ENCODE measurements at places on chromosomes 3 and 15. TPM values are rescaled to one million over a fixed set of nuclear protein-coding genes. Genes with fewer than 3 reads are reported as not detected.

GRCh38 chr3:143972505-143973258 lies 1.1 kb downstream of the DIPK2A start:
- H3K27ac ChIP-seq = peak overlapping the region; percentile 92
- no peaks in the 10 kb centered on the region for H3K36me3 ChIP-seq
- peak overlapping the region; percentile 77 for H3K4me3 ChIP-seq

GRCh38 chr3:133374708-133375402 lies 25.0 kb upstream of the BFSP2 start:
- no peaks in the 10 kb centered on the region for H3K4me1 ChIP-seq
- DNase-seq = no peak
- H3K27ac ChIP-seq = no peak overlapping the region
- H3K27me3 ChIP-seq = no peaks in the 10 kb centered on the region

GRCh38 chr3:119294696-119295671 lies 801 bp downstream of the ARHGAP31 start:
- peak overlapping the region; percentile 88 for H3K4me3 ChIP-seq
- H3K27ac ChIP-seq = peak overlapping the region; percentile 78
- no peaks in the 10 kb centered on the region for H3K27me3 ChIP-seq
- no peaks in the 10 kb centered on the region for H3K36me3 ChIP-seq
- no peak for DNase-seq

DNA sequence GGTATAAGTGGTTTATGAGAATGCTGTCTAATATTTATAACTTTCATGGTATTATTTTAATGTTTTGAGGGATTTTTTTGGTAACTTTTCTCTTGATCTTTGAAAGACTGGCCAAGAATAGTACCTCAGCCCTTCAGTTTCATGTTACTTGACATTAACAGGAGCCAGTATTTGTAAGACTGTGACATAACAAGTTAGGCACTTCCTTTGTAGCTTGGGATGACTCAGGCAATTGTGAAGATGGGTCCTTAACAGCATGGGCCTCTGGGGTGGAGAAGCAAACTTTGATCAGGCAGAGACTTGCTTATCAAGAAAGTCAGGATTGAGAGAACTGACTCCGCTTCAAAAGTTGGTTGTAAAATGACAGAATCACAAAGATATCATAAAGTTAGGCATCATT lies 9.5 kb downstream of the LRRC49 start:
- H3K27ac ChIP-seq = peak overlapping the region; percentile 19
- no peaks in the 10 kb centered on the region for H3K4me1 ChIP-seq
- no peak for DNase-seq
- no peak overlapping the region for H3K4me3 ChIP-seq

DNA sequence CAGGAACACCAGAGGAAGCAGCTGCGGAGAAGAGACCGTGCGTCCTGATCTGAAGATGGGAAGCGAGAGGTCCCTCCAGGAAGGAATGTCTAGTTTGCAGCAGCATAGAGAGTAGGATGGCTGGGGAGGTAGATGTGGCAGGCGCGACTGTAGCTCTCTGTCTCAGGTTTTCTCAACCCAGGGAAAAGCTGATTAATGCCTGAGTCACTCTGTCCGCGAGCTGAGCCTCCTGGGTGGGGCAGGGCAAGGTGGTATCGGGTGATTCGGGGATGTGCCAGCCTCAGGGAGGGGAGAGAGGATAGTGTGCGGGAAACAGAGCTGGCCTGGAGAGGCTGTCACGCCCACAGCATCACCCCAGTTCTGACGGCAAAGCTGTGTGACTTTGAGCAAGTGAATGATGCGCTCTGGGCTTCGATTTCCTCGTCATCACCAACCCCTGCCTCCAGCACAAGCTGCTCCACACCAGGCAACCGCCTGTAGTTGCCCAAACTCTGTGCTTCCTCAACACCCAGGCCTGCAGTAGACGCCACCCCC lies 28.4 kb downstream of the CPN2 start:
- no peaks in the 10 kb centered on the region for H3K27me3 ChIP-seq
- no peak overlapping the region for H3K4me3 ChIP-seq
- peak; percentile 80 for DNase-seq
- peak overlapping the region; percentile 89 for H3K27ac ChIP-seq

GRCh38 chr3:134308350-134308891 lies 57.8 kb upstream of the RYK start:
- peak overlapping the region; percentile 29 for H3K4me3 ChIP-seq
- no peaks in the 10 kb centered on the region for H3K27me3 ChIP-seq
- H3K4me1 ChIP-seq = peaks cover 31% of the 10 kb centered on the region
- H3K36me3 ChIP-seq = no peaks in the 10 kb centered on the region

GRCh38 chr3:48404440-48405342 lies 25.2 kb downstream of the PLXNB1 start:
- H3K4me1 ChIP-seq = no peaks in the 10 kb centered on the region
- DNase-seq = peak; percentile 39
- no peak overlapping the region for H3K4me3 ChIP-seq
- H3K36me3 ChIP-seq = no peaks in the 10 kb centered on the region
- H3K27ac ChIP-seq = no peak overlapping the region
- H3K27me3 ChIP-seq = no peaks in the 10 kb centered on the region

- H3K4me3 ChIP-seq = peak overlapping the region; percentile 77
- peaks cover 9% of the 10 kb centered on the region for H3K4me1 ChIP-seq
- H3K36me3 ChIP-seq = no peaks in the 10 kb centered on the region
- peak overlapping the region; percentile 78 for H3K27ac ChIP-seq
- H3K27me3 ChIP-seq = no peaks in the 10 kb centered on the region
These were observed 976 bp upstream of the NUP210 start for GRCh38 chr3:13420831-13421765.

DNA sequence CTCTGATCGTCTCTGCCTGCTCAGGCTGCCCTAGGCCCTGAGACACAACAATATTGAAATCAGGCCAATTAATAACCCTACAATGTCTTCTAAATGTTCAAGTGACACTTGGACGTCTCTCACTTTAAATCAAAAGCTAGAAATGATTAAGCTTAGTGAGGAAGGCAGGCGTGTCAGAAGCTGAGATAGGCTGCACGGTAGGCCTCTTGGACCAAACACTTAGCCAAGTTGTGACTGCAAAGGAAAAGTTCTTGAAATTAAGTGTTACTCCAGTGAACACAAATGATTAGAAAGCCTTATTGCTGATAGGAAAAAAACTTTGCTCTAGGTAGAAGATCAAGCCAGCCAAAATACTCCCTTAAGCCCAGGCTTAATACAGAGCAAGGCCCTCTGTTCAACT lies 2.2 kb downstream of the HPS3 start:
- H3K4me3 ChIP-seq = no peak overlapping the region
- H3K4me1 ChIP-seq = peaks cover 27% of the 10 kb centered on the region
- H3K36me3 ChIP-seq = no peaks in the 10 kb centered on the region

DNA sequence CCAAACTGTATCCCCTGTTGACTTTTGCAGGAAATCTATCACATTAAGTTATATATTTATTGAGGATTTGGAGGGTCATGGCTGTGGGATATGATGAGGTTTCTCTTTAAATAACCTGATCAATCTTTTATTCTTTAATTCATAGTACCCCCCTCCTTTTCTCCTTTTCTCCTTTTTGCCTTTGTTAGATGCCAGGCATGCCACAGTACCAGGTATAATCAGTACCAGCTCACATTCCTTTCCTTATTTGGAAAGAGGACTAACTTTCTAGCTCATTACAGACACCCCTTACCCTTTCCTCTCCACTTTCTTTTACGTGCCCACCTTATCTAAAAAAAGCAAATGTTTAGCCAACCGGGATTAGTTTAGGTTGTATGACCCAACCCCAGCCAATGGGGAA lies 326.4 kb upstream of the NAALADL2 start:
- no peaks in the 10 kb centered on the region for H3K36me3 ChIP-seq
- no peaks in the 10 kb centered on the region for H3K27me3 ChIP-seq
- DNase-seq = no peak

DNA sequence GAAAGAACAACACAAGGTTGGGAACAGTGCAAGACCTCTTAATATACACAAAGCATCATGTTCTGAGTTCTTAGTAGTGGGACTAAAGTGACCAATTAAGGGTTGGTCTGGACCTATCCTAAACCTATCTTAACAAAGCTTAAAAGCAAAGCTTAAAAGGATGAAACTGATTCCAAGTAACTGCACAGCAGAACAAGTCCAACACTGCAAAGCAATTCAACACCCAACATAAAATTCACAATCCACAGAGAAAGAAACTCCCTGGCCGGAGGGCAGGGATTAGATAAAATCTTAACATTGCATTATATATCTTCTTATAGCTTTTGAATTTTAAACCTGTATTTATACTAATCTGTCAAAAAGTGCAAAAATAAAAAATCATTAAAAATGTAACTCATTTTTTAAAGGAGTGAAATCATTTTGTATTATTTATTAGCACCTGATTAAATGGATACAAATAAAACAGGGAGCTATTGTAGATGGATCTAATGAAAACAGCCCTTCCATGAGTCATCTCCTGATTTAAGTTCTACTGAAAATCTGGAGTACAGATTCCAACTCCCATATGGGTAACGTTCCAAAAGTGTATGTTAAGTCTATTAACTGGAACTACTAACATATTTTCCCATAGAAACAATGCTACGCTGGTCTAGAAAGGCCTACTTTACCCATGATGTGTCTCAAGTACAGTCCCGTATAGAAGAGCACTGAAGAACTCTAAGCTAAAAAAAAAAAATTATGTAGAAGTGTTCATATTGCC lies 34.9 kb downstream of the PIK3R4 start:
- H3K36me3 ChIP-seq = peaks cover 12% of the 10 kb centered on the region
- no peak overlapping the region for H3K4me3 ChIP-seq
- no peak overlapping the region for H3K27ac ChIP-seq

DNA sequence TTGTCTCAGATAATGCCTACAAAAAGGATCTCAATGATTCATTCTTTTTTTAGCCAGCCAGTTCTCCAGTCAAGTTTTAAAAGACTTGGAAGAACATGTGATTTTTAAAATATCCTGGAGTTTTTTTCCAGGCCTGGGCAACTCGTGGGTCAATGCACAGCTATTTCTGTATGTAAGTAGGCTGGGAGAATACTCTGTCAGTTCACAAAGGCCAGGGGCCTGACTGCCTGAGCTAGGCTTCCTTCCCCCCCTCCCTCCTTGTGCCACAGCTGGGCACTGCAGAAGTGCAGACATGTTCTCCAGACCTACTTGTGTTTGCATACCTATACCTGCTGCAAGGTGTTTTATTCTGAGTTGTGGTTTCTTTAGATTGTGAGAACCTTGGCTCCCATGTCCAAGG lies 43.7 kb downstream of the CTDSPL start:
- no peaks in the 10 kb centered on the region for H3K27me3 ChIP-seq
- H3K4me1 ChIP-seq = peaks cover 16% of the 10 kb centered on the region
- peak overlapping the region; percentile 13 for H3K27ac ChIP-seq

DNA sequence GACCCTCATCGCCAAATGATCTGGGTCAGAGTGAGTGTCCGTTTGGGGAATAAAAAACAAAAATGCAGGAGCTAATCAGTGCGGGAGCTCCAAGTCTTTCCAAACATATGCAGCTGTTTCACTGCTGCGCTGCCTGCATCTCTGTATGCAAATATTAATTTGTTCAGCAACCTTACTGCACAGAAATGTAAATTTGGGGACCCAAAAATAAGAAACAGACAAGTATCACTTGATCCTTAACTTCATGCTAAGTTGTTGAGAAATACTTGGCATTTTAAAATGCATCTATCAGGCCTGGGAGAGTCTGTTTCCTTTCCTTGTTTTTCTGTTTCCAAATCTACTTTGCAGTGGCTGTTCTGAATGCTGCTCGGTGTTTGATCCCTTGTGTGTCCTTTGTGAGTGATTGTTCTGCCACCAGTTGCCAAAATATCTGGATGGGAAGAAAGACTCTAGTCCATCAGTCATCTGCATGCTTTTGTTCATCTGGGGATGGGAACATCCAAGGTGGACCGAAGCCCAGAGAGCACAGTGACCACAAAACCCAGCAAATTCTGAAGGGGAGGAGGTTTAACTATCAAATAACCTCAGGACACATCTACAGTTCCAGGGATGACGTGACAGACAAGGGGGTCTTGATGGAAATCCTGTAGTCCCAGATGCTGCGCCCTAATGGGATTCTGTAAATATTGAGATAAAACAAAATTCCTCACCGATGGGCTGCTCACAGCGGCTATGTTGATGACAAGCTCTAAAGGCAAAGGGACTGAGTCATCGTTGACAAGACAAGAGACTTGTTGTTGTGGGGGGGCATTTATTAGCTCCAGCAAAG lies 199.5 kb upstream of the WNT5A start:
- no peaks in the 10 kb centered on the region for H3K36me3 ChIP-seq
- H3K4me1 ChIP-seq = no peaks in the 10 kb centered on the region
- H3K27me3 ChIP-seq = no peaks in the 10 kb centered on the region
- H3K27ac ChIP-seq = no peak overlapping the region

DNA sequence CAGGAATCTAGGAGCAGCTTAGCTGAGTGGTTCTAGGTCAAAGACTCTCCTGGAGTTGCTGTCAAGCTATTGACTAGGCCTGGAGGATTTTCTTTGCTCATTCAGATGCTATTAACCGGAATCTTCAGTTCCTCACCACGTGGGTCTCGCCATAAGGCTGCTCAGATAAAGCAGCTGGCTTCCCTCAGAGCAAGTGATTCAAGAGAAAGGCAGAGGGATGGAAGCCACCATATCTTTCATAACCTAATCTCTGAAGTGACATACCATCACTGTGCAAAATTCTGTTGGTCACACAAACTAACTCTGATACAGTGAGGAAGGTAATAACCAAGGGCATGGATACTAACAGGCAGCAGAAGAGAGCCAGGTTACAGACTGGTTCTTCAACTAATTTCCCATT lies 72.7 kb upstream of the FLNB start:
- H3K27me3 ChIP-seq = no peaks in the 10 kb centered on the region
- no peak overlapping the region for H3K4me3 ChIP-seq
- peaks cover 27% of the 10 kb centered on the region for H3K36me3 ChIP-seq
- H3K27ac ChIP-seq = no peak overlapping the region

GRCh38 chr3:65844370-65844769 lies 194.3 kb downstream of the MAGI1 start:
- H3K27ac ChIP-seq = no peak overlapping the region
- H3K4me1 ChIP-seq = no peaks in the 10 kb centered on the region
- no peak overlapping the region for H3K4me3 ChIP-seq
- no peaks in the 10 kb centered on the region for H3K27me3 ChIP-seq

DNA sequence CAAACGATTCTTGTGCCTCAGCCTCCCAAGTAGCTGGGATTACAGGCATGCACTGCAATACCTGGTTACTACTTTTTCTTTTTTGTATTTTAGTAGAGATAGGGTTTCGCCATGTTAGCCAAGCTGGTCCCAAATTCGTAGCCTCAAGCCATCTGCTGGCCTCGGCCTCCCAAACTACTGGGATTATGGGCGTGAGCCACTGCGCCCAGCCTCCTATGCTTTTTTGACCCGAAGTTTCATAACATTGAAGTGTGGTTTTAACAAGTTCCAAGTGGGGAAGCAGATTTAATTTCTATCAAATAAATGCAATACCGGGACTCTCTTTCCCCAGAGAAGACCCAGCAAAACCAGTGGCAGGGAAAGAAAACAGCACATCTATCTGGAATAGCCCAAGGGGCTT lies 13.7 kb downstream of the SH3BP5 start:
- no peaks in the 10 kb centered on the region for H3K36me3 ChIP-seq
- H3K27me3 ChIP-seq = no peaks in the 10 kb centered on the region
- H3K4me3 ChIP-seq = no peak overlapping the region
- DNase-seq = no peak
- peaks cover 48% of the 10 kb centered on the region for H3K4me1 ChIP-seq

Gene CHAC1
- total RNA-seq = 243 TPM

Gene ACKR4
- 0.12 TPM for total RNA-seq

Gene TEX9
- total RNA-seq = 0.73 TPM

Gene GRAMD1C
- 0.53 TPM for total RNA-seq

Gene CNTN6
- not detected for total RNA-seq

Gene C3orf62
- total RNA-seq = 1.7 TPM

Gene PYGO1
- 29.4 TPM for total RNA-seq

Gene GOLGA6B
- not detected for total RNA-seq

Gene SAMMSON
- not detected for total RNA-seq

Gene HESX1
- total RNA-seq = 0.30 TPM

Gene C3orf52
- total RNA-seq = 2.8 TPM

Gene C3orf20
- 0.38 TPM for total RNA-seq

Gene CCR2
- total RNA-seq = 0.36 TPM

Gene WDR93
- total RNA-seq = not detected

Gene CNBP
- total RNA-seq = 754 TPM

Gene CELF6
- 0.62 TPM for total RNA-seq
